Caco-2 (cell line): ENCODE measurements at places on chromosomes 2 and 18. TPM values are rescaled to one million over a fixed set of nuclear protein-coding genes. Genes with fewer than 3 reads are reported as not detected.

- H3K36me3 ChIP-seq, result no peaks in the 10 kb centered on the region
- H3K27ac ChIP-seq, result no peak overlapping the region
- DNase-seq, result no peak
- no peaks in the 10 kb centered on the region for H3K27me3 ChIP-seq
- H3K4me3 ChIP-seq, result no peak overlapping the region
- no peaks in the 10 kb centered on the region for H3K4me1 ChIP-seq
These were observed 809.8 kb upstream of the SOX11 start for GRCh38 chr2:4882421-4882820.

- no peak for DNase-seq
- H3K27me3 ChIP-seq, result no peaks in the 10 kb centered on the region
- no peak overlapping the region for H3K4me3 ChIP-seq
- H3K4me1 ChIP-seq, result no peaks in the 10 kb centered on the region; the same call in 1 of the 2 replicates
- H3K36me3 ChIP-seq, result no peaks in the 10 kb centered on the region
These were observed 28.2 kb downstream of the RND3 start for GRCh38 chr2:150459281-150459680.

The ZBTB7C gene
- 0.18 and 0.39 TPM in 2 replicates for total RNA-seq

DNA sequence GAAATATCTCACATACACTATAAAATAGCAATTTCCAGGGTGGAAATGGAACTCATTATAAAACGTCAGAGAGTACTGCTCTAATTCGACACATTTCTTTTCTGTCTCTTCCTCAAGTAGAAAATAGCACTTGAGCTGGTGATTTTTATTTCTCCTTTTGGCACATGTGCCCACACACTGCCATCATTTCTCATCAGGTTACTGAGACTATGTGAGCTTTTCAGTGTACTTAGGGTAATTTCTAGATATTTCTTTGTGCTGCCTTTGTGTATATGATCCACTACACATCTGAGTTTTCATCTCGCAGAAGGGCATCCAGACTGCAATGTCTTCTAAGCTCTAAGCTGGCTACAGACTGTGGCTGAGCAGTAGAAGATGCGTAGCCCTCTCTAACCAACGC lies 62.1 kb upstream of the PGAP1 start:
- no peak overlapping the region for H3K27ac ChIP-seq
- no peak for DNase-seq
- H3K4me3 ChIP-seq, result no peak overlapping the region

DNA sequence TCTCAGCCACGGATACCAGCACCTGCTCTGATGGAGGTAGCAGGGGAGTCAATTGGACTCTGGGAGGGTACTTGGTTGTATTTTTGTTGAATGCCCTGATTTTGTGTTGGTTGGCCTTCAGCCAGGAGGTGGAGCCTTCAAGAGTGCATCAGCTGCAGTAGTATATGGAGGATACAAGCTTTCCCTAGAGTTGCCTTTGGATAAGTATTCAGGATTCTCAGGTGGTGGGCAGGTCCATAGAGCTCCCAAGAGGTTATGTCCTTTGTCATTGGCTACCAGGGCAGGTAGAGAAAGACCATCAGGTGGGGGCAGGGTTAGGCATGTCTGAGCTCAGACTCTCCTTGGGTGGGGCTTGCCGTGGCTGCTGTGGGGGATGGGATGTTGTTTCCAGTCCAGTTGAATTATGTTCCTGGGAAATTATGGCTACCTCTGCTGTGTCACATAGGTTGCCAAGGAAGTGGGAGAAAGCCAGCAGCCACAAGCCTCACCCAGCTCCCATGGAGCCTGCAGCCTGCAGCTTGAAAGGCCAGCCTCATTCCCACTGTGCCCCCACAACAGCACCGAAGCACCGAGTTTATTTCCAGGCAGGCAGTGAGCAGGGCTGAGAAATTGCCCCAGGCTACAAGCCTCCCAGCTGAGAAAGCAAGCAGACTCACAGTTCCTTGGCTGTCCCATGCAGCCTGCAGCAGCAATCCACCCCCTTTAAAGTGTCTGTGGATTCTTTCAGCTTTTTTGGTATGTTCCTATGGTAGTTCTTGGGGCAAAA lies 38.6 kb upstream of the CHST9 start:
- no peak for DNase-seq
- H3K36me3 ChIP-seq, result no peaks in the 10 kb centered on the region
- H3K4me1 ChIP-seq, result no peaks in the 10 kb centered on the region
- H3K27me3 ChIP-seq, result no peaks in the 10 kb centered on the region
- H3K27ac ChIP-seq, result no peak overlapping the region
- no peak overlapping the region for H3K4me3 ChIP-seq

DNA sequence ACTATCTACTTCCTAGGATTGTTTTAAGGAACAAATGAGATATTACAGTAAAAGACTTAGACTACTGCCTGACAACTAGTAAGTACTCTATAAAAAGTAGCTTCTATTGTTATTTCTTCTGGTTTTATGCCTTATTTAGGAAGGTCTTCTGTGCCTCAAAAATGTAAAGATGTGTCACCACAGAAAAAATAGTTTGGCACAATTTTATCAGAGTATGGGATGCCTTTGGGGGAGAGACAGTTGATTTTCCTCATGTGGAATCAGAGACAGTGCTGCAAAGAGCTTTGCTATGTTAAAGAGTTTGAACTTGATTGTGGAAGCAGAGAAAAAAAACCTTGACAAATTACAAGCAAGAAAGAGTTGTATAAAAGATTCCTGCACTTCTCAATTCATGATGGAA lies 98.4 kb downstream of the EHBP1 start:
- H3K27ac ChIP-seq, result no peak overlapping the region
- DNase-seq, result no peak
- H3K27me3 ChIP-seq, result no peaks in the 10 kb centered on the region

- no peak overlapping the region for H3K4me3 ChIP-seq
- no peaks in the 10 kb centered on the region for H3K4me1 ChIP-seq
- DNase-seq, result peak; percentile 13
These were observed 230.2 kb downstream of the CELF4 start for GRCh38 chr18:37335409-37335736.

GRCh38 chr2:69774984-69775982 lies 33.3 kb downstream of the ANXA4 start:
- DNase-seq, result no peak
- no peaks in the 10 kb centered on the region for H3K27me3 ChIP-seq
- H3K36me3 ChIP-seq, result 0 out of 2 replicates have a peak, but pooled peaks cover 1% of the 10 kb centered on the region
- peak overlapping the region; percentile 51 for H3K27ac ChIP-seq
- no peak overlapping the region for H3K4me3 ChIP-seq

- DNase-seq, result no peak
These were observed 162.1 kb upstream of the XIRP2 start for GRCh38 chr2:166725927-166726924.
